ENCODE measurements at places on chromosomes 7 and 10.

DNA sequence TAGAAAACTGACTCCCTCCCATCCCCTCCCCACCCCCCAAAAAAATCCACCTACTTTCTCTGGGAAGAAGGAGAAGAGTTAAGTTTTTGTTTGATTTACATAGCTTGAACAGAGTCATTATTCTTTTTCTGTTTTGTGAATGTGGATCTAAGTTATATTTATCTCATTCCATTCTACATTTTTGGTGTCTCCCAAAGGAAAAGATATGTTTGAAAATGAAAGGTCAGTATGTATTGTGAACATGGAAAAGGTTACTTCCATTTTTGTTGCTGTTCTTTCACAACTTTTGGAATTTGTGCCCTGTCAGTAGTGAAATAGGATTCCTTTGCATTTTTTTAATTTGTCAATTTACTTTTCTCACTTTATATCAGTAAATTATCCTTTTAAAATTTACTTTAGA is 547.9 kb downstream of the SUGCT start:
- DNase-seq, result no peak

GRCh38 chr7:22997871-22998518 is 15.9 kb downstream of the HYCC1 start:
- DNase-seq, result no peak

DNA sequence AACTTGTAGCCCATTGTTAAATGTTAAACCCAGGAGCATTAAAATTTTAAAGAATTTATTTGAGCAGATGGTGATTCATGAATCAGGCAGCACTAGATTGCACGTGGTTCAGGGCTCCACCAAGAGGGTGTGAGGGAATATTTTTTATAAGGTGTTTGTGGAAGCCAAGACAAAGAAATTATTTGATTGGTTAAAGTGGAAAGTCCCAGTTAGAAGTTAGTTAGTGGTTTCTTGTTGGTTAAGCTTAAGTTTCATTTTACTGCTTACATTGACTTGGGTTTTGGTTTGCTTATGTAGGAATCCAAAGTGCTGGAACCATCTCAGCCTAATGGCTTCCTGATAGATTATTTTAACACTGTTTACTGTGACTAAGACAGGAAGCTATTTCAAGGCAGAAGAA is 906.2 kb downstream of the LRMDA start:
- DNase-seq, result no peak

- DNase-seq, result no peak
Measured at GRCh38 chr7:131173145-131173890, 154.4 kb upstream of the MKLN1 start.

GRCh38 chr7:127980901-127981300 is 50.3 kb downstream of the LRRC4 start:
- DNase-seq, result no peak

- DNase-seq, result no peak
Measured at GRCh38 chr7:132708470-132708869, 132.2 kb upstream of the PLXNA4 start.

DNA sequence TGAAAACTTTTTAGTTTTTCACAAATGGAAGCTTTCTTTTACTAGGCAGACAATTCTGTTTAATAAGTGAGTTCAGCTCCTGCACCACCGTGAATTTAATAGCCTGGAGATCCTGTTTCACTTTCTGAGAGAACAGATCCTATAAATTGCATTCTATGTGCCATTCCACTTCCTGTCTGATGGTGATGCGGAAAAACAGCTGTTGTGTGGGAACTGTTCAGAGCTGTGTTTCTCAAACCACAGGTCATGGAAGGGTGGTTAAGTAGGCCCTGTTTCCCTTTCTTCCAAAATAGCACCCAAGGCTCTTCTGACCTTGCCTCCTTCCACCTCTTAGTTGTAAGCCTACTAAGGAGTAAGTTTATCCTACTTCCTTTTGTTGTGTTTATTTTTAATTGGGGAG is 97.2 kb upstream of the DKK1 start:
- no peak for DNase-seq

Data from NCI-H1694 treated with DMSO at 0.1 percent for 48 hours (cell line).